ENCODE measurements at places on chromosomes 5 and 9.

- no peak for DNase-seq
These were observed 4.0 kb downstream of the TSLP start for GRCh38 chr5:111075520-111075919.

- no peak for DNase-seq
These were observed 57.4 kb downstream of the TMEM38B start for GRCh38 chr9:105751761-105752160.

GRCh38 chr9:130707225-130707976, 13.8 kb downstream of the EXOSC2 start:
- peak; percentile 38 for DNase-seq

DNA sequence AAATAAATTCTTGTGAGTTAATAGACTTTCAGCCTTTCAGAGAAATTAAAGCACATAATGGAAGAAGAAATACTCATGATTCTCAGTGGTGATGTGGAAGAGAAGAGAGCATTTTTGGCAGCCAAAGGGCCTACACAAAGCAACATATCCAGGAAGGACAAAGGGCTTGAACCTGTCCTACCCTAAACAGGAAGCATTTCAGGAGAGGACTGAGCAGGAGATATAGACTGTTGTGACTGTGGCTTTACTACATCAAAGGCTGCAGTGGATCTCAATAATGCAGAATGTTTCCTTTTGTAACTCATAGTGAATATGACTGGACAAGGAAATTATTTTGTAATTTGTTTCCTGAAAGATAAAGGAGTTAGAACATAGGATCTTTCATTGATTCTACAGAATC, 1.3 kb upstream of the PARP8 start:
- no peak for DNase-seq

- no peak for DNase-seq
These were observed 42.1 kb upstream of the EEIG1 start for GRCh38 chr9:128022886-128023285.

DNA sequence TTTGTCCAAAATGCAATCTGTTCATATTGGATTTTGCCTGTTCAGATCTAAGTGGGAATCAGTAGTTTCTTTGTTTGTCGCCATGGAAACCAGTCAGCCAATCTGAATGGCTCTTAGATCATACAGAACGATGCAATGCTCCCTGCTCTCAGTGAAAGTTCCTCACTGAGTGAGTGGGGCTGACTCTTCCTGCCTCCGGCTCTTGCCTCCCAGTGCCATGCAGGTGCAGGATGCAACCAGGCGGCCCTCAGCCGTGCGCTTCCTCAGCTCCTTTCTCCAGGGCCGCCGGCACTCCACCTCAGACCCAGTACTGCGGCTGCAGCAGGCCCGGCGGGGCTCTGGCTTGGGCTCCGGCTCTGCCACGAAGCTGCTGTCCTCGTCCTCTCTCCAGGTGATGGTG, at the start of gene PTPDC1:
Gene PTPDC1, plus strand, starts transcription at position 151 of the 400 bp plus-strand sequence. Its CDS starts 67 bp downstream, at position 218.
- no peak for DNase-seq

DNA sequence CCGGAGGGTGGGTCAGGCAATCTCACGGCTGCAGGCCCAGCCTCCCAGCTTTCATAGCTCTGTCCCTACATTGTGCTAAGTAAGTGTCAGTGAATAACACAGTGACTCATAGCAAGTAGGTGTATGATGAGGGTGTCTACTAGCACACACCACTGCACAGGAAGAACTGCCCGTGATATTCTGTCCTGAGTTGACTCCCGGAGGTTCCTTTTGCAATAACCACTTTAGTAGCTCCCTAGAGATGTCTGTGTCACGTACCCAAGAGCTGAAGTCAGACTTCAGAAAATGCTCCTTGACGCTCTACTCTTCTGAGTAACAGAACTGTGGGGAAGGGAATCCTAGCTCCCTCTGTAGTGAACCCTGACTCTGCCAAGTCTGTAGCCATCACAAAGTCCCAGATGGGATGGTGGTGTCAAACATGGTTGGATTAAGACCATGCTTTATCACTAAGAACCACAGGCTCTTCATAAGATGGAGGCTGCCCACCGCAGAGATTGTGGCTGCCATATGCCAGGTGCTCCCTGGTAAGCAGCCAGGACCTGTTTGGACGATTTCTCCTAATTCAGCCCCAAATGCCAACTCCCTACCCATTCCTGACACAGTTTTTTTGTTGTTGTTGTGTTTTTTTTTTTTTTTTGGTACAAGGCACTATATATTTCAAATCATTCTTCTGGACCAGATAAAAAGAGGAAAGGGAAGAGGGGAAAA, 352.6 kb upstream of the PANK3 start:
- no peak for DNase-seq

- DNase-seq, result no peak
These were observed 123.6 kb downstream of the ACTBL2 start for GRCh38 chr5:57358796-57359592.

DNA sequence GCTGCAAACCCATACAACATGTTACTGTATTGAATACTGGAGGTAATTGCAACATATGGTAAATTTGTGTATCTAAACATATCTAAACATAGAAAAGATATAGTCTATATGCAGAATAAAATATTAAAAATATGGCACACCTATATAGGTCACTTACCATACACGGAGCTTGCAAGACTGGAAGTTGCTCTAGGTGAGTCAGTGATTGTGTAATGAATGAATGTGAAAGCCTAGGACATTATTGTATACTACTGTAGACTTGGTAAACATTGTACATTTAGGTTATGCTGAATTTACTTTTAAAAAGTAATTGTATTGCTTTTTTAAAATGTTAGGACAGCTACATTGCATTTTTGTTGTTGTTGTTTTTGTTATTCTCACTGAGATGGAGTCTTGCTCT, 968.8 kb downstream of the TLE1 start:
- DNase-seq, result no peak

GRCh38 chr9:33234511-33235467, 5.2 kb upstream of the SPINK4 start:
- no peak for DNase-seq

DNA sequence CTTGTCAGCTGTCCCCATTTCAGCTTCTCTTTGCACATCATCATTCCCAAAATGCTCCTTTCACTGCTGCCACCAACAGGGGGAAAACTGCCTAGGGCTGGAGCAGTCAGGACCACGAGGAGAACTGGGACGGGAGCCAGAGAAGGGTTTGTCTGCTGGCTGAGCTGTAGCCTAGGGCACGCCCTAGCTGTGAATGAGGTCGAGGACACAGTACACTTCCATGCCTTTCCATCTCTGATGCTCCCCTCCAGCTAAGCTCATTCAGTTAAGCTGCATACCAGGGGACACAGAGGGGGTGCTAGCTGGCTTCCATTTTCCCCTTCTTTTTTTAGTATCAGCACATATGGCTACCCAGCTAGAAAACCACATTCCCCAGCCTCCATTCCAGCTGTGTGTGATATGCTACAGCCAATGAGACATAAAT, 64.7 kb downstream of the STK10 start:
- peak; percentile 30 for DNase-seq

DNA sequence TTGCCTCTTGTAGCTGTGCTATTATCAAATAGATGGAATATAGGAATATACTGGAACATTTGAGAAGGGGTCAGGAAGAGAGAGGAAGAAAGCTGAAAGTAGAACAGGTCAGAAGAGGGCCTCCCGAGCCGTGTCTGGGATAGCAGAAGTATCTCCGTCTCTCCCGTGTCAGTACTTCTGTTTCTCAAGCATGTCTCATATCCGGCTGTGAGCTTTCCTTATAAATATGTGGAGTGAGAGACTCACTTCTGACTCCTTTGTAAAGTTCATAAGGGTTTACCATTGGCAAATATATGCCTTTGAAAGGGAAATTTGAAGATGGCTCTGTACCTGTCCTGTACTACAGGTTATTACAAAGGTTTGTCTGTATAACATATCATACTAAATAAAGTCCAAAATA, 50.3 kb downstream of the MOCS2 start:
- DNase-seq, result no peak

GRCh38 chr5:175246242-175246888, 197.6 kb downstream of the DRD1 start:
- DNase-seq, result no peak

DNA sequence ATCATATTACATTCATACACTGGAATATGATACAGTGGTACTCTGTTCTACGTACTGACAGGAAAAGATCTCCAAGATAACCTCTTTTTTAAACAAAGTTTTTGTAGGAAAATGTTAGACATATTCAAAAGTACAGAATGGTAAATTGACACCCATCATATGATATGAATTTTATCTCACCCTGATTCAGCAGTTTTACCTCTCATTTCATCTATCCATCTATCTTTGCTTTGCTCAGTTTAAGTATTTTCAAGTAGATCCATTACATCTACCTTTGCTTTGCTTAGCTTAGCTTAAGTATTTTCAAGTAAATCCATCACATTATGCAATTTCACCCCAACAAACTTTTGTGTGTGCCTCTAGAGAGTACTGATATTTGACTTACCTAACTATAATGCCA, 14.3 kb downstream of the CCDC112 start:
- no peak for DNase-seq

- DNase-seq, result peak; percentile 5
These were observed 135.0 kb upstream of the IRX4 start for GRCh38 chr5:2017540-2018389.

DNA sequence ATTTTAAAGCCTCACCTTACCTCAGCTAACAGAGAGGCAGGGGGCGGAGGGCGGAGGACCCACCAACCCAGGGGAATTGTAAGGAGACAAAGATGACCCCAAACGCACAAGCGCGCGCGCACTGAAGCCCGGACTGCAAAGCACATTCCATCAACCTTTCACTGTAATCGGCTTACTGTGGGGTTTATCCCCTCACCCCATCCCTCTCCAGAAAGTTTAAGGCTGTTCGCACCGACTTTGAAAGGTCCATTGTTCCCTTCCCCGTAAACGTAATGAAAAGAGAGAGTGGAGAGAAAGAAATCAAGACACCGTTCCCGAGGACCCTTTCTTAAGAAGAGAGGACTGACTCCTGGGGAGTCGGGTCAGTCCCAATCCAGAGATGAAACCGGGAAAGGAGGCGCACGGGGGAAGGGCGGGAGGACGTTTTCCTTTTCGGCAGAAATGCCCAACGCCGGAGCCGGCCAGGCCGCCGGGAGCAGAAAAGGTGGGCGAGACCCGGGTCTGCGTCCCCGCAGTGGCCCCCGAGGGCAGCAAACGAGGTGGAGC, 464 bp downstream of the CEMIP2 start:
- no peak for DNase-seq

DNA sequence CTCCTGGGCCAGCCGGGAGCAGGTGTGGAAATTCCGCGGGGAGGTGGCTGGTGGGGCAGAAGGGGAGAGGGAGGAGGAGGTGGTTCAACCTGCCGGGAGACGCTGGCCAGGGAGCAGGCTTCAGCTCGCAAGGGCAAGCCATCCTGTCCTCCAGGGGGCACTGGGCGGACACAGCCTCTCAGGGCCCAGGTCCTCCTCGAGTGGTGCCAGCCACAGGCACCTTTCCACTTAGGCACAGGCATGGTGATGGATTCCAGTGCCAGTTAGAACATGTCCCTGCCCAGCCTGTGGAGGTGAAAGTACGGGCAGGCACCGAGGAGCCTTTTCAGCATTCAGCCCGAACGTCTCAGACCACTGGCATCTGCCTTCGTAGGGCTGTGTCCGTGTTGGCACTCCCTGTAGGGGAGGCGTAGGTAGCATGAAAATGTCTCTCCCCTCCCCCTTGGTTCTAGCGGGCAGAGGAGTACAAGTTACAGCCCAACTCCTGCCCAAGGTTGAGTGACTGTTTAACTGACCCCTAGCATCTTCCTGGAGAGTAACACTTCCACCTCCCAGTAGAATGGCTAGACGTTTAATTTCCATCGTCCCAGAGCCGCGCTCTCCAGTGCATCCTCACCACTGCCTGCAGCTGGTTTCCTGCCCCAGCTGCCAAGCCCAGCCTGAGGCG, 48.9 kb downstream of the DAB2IP start:
- DNase-seq, result peak; percentile 60

- no peak for DNase-seq
These were observed 4.7 kb upstream of the FRMPD1 start for GRCh38 chr9:37645903-37646506.

GRCh38 chr9:107336718-107337360, 53.8 kb downstream of the RAD23B start:
- DNase-seq, result no peak

DNA sequence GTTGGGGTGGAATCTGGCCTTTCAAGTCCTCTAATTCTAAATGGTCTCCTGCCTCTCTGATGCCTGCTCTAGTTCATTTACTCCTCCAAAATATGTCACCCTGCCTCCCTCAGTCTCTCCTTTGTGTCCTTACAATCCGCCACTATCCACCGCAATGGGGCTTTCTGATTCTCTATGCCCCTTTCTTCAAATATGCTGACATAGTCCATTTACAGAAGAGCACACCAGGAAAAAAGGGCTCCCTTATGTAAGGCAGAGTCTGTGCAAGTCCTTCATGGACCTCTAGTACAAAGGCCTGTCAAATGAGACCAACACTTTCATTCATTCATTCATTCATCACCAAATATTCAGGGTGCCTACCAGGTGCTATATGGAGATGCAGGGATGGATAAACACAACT, 2.0 kb upstream of the ASTN2 start:
- DNase-seq, result no peak

DNA sequence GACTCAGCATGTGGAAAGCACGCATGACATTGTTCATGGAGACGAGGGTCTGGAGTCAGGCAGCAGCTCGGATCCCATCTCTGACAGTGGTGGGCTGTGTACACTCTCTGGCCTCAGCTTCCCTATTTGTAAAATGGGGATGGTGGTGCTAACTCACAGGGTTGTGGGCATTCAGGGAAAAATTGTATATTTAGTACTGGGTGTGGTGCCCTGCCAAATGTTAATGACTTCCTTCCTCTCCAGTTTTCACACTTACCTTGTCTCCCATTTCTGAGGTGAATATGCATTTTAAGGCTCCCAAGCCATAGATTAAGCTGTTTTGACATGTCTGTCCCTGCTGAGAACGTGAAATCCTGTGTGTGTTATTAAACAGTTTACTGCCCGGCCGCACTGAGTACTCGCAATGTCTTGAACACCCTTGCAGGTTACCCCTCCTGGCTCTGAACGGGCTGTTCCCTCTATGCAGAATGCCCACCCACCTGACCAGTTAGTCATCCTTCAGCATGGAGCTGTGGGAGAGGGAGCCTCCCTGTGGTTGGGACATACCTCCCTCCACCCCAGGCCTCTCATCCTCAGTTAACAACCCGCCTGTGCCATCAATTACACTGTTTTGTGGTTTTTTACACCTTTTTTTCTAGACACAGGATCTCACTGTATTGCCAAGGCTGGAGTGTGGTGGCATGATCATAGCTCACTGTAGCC, 25.8 kb downstream of the TJP2 start:
- DNase-seq, result no peak

GRCh38 chr9:92298036-92298435, 4.5 kb upstream of the IARS1 start:
- no peak for DNase-seq

GRCh38 chr9:101098392-101098791, 69.9 kb downstream of the PLPPR1 start:
- no peak for DNase-seq

GRCh38 chr9:117486426-117486825, 71.6 kb upstream of the ASTN2 start:
- no peak for DNase-seq

DNA sequence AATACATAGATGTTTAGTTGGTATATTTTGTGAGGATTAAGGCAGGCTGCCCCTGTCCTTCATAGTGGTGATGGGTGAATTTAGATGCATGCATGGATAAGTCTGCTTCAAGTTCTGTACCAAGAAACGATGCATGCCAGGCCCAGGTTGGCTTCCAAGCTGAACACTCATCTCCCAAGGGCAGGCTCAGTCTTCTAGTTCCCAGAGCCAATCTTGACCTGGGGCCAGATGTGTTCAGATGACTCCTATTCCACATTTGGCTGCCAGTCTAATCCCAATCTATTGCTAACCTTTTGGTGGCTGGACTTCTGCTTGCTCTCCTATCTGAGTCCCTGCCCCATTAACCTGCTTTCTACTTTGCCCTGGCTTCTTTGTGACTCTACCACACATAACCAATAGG, 18.5 kb upstream of the SNAPC3 start:
- no peak for DNase-seq

Measured in NCI-H1105 (cell line).